Caki2 (cell line): ENCODE measurements at places on chromosomes 11 and 22.

GRCh38 chr22:47193606-47194329 lies 431.3 kb downstream of the TBC1D22A start:
- DNase-seq, result no peak

- no peak for DNase-seq
Observed at GRCh38 chr11:46100670-46101069, 20.6 kb downstream of the PHF21A start.

DNA sequence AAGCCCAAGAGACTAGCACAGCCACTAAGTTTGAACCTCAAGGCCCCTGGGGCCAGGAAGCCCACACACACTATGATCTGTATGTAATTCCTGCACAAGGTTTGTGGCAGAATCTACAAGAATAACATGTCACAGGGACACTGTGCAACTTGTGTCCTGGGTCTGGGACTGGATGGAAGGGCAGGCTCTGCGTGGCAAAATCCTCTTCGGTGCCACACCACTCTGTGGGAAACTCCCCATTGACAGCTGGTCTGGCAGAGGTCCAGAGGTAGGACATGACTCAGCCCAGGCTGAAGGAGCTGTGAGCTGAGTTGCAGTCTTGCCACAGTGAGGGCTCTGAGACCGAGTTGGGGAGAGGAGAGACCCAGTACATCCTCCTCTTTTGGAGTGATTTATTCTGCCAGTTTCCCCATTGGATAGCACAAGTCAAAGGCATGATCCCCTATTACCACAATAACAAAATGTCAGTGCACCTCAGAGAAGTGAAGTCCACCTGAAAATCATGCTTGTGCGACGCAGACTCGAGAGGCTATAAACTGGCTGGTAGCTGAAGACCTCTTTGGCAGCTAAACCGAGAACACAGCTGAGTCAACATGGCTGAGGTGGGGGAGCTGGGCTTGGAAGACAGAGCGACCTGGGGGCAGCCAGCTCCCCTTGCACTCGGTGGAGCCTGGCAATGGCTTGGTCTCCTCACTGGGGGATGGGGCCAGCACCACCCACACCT lies 23.3 kb upstream of the SERPIND1 start:
- peak; percentile 62 for DNase-seq

GRCh38 chr11:94934846-94935245 lies 38.5 kb downstream of the CWC15 start:
- DNase-seq, result no peak

- no peak for DNase-seq
Observed at GRCh38 chr11:61104963-61105362, 2.7 kb downstream of the CD5 start.

GRCh38 chr22:43689356-43689755 lies 122.7 kb downstream of the EFCAB6 start:
- DNase-seq, result no peak

- DNase-seq, result peak; percentile 16
Observed at GRCh38 chr11:43576803-43577521, 103.6 kb upstream of the HSD17B12 start.

- no peak for DNase-seq
Observed at GRCh38 chr11:24356501-24356900, 140.4 kb upstream of the LUZP2 start.

GRCh38 chr22:49790912-49791311 lies 36.8 kb downstream of the BRD1 start:
- DNase-seq, result no peak
